Stimulated activated CD4-positive, alpha-beta T cell treated with anti-CD3 and anti-CD28 coated beads, TNF-alpha, amount 100 ng/mL, for 48 hours (primary cell): ENCODE measurements at places on chromosomes 2 and 18.

DNA sequence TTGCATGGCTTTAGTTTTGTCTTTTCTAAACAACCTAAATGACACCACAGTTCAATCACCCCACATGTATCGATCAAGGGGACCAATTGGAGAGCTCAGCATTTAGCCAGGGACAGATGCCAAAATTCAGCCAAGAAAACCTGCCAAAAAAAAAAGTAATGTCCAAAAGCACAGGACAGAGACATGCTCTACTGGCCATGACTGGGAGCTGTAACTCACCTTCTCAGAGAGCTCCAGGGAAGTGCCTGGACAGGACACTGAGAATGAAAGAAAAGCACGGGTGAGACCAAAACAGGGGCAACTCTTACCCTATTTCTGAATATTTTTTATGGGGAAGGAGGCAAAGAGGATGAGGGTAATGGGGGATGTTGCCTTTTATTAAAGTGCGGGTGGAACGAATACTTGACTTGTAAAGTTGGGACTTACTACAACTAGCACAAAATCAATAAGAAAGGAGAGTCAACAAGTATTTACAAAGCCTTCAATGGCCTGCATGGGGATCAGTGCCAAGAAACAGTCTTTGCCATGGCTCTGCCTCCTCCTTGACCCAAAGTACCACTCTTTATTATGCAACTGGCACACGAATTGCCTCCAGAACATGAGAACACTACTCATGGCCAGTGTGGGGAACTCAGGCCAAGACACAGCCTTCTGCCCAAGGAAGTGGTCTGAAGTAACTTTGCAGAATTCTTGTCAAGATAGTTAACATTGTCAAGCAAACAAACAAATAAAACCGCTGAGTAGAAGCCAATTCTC lies 72.9 kb upstream of the HK2 start:
- DNase-seq: no peak

- no peak for DNase-seq
Observed at GRCh38 chr2:67054728-67055127, 342.4 kb upstream of the ETAA1 start.

GRCh38 chr2:112996635-112997034 lies 8.6 kb upstream of the IL36A start:
- peak; percentile 11 for DNase-seq

DNA sequence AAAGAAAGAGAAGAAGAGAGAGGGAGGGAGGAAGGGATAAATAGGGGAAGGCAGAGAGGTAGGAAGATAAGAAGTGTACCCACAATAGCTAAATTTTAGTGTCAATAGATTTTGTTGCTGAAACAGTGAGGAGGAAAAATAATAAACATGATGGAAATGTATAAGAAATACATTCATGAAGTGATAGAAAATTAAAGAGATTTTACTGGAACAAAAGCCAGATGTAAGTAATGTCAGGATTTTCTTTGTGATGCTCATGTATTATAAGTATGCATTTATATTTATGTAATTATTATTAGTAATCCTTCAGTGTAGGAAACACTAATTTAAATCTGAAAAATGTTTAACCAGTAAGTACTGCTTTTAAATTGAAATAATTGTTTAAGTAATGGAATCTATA lies 1125.2 kb upstream of the FANCL start:
- no peak for DNase-seq

GRCh38 chr18:32891130-32891529 lies 118.3 kb upstream of the KLHL14 start:
- no peak for DNase-seq

- DNase-seq: no peak
Observed at GRCh38 chr2:46985512-46985911, 69.9 kb upstream of the MCFD2 start.

GRCh38 chr2:85462322-85462721 lies 43.8 kb downstream of the SH2D6 start:
- no peak for DNase-seq

- DNase-seq: no peak
Observed at GRCh38 chr2:151380580-151381235, 23.3 kb downstream of the TNFAIP6 start.

GRCh38 chr2:241974851-241975592 lies 105.5 kb downstream of the RTP5 start:
- no peak for DNase-seq

DNA sequence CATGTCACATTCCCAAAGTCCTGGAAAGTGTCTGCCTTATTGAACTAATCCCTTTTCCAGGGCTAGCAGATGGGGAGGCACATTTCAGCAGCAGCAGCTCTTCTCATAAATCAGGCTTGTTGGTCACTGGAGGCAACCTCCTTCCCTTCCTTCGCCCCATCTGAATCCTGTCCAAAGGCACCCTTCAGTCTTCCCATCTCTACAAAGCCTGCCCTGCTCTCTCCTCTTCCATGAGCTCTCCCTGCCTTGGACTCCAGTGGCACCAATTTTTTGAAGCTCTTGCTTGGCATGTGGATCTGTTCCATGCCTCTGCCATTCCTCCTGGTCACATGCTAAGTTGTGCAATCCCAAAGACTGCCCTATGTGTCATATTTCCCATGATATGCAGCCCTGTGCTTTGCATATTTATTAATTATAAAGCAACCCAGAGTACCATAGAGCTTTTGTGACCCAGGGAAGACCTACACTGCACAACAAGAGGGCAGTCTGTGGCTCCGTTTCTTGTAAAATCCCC lies 70.3 kb downstream of the ANTXR1 start:
- no peak for DNase-seq

- DNase-seq: peak; percentile 12
Observed at GRCh38 chr2:202831242-202832220, 40.0 kb downstream of the ICA1L start.

DNA sequence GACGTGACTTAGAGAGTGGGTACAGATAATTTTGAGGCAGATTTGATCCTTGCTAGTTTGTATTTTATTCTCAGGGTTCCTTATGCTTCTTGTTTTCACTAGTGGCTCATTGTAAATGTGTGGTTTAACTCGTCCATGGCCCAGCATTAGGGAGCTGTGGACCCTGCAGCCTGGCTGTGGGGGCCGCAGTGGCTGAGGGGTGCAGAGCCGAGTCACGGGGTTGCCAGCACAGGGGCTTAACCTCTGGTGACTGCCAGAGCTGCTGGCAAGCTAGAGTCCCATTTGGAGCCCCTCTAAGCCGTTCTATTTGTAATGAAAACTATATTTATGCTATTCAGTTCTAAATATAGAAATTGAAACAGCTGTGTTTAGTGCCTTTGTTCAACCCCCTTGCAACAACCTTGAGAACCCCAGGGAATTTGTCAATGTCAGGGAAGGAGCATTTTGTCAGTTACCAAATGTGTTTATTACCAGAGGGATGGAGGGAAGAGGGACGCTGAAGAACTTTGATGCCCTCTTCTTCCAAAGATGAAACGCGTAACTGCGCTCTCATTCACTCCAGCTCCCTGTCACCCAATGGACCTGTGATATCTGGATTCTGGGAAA lies 269.9 kb downstream of the MYT1L start:
- DNase-seq: no peak

DNA sequence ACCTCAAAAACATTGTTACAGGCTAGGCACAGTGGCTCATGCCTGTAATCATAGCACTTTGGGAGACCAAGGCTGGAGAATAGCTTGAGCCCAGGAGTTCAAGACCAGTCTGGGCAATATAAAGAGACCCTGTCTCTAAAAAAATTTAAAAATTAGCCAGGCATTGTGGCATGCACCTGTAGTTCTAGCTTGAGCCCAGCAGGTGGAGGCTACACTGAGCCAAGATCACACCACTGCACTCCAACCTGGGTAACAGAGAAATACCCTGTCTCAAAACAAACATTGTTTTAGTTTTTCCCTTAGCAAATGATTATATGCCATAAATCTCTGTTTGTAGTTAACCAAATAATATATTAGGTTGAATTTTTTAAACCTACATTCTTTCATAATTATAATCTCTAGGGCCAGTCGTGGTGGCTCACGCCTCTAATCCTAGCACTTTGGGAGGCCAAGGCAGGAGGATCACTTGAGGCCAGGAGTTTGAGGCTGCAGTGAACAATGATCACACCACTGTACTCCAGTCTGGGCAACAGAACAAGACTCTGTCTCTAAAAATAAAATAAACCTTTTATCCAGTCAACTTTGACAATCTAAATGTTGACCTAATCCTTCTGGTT lies 13.3 kb upstream of the CYP20A1 start:
- DNase-seq: no peak

- DNase-seq: no peak
Observed at GRCh38 chr2:203934711-203935438, 1.7 kb upstream of the ICOS start.

GRCh38 chr2:39215545-39215944 lies 28.2 kb downstream of the CDKL4 start:
- DNase-seq: no peak

GRCh38 chr2:85889627-85890281 lies 964 bp upstream of the ST3GAL5 start:
- no peak for DNase-seq

DNA sequence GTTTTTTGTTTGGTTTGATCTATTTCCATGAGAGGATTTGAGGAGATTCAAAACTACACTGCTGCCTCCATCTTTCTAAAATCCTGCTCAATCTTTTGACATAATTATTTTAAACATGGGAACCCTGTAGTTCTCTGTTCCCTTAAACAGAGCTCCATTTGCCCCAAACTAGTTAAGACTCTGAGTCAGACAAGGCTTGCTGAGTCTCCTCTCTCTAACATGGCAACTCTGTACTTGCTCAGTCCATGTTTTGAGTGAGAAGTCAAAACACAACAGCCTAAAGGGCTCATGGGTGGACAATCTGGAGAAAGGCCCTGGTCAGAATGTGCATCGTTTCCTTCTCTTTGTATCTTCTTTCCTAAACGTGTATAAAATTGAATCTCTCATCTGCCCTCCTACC lies 7.1 kb upstream of the STAMBP start:
- no peak for DNase-seq

- no peak for DNase-seq
Observed at GRCh38 chr2:86295066-86295465, 42.4 kb downstream of the REEP1 start.

DNA sequence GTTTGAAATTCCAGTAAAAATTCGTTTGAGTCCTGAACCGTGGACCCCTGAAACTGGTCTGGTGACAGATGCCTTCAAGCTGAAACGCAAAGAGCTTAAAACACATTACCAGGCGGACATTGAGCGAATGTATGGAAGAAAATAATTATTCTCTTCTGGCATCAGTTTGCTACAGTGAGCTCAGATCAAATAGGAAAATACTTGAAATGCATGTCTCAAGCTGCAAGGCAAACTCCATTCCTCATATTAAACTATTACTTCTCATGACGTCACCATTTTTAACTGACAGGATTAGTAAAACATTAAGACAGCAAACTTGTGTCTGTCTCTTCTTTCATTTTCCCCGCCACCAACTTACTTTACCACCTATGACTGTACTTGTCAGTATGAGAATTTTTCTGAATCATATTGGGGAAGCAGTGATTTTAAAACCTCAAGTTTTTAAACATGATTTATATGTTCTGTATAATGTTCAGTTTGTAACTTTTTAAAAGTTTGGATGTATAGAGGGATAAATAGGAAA lies 80.7 kb downstream of the ACSL3 start:
- no peak for DNase-seq

DNA sequence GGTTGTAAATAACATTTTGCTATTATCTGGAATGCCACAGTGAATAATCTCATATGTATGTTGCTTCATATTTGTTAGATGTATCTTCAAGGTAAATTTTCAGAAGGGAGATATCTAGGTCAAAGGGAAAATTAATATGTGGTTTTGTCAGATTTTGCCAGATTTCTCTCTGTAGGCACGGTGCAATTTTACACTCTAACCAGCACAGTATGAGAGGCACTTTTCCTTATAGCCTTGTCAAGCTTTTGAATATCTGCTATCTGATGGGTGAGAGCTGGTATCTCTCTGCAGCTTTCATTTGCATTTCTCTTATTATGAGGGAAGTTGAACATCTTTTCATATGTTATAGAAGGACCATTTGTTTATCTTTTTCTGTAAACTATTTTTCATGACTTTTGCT lies 175.7 kb upstream of the PGAP1 start:
- no peak for DNase-seq

GRCh38 chr2:190404487-190404886 lies 3.7 kb upstream of the MFSD6 start:
- DNase-seq: peak; percentile 10
